ENCODE measurements at places on chromosomes 4 and X.

DNA sequence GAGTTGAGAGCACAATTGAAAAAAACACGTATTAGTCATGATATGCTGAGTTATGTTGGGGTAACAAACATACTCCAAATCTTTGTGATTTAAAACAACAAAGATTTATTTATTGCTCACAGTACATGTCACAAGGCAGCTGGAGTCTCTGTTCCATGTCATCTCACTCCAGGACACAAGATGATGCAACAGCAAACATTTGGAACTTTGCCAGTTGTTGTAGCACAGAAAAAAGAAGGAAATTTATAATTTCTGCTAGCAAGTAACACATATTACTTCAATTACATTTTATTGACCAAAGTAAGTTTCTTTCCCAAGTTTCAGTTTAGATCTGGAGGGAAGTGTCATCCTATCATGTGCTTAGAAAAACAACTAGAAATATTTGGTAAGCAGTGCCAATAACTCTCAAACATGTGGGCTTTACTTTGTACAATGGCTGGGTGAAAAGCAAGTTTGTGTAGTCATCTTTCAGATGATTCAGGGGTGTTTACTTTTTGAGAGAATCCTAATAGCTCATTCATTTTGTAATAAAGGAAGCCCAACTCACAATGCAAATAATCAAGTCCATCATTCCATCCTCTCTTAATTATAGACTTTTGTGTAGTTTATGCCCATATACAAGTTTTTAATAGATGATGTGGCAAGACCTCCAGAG, 452.3 kb downstream of the ZIC3 start:
- no peak for DNase-seq
- no peak overlapping the region for H3K4me3 ChIP-seq
- no peaks in the 10 kb centered on the region for H3K4me1 ChIP-seq
- no peaks in the 10 kb centered on the region for H3K27me3 ChIP-seq
- no peak overlapping the region for H3K27ac ChIP-seq
- no peaks in the 10 kb centered on the region for H3K36me3 ChIP-seq

DNA sequence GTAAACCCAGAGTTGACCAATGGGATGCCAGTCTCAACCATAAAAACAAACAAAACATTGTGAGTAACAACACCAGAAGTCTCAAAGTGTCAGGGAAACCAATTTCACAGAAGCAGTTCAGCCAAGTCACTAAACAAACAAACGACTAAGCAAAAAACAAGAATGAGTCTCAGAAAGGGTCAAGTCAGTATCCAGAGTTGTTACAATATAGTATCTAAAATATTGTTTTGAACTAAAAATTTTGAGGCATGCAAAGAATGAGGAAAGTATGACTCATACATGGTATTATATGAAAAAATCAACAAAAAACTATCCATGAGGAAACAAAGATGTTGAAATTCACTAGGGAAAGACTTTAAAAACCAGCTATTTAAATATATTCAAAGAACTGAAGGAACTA, 70.6 kb downstream of the AR start:
- peaks cover 6% of the 10 kb centered on the region for H3K27me3 ChIP-seq
- DNase-seq = no peak
- no peaks in the 10 kb centered on the region for H3K4me1 ChIP-seq
- H3K27ac ChIP-seq = no peak overlapping the region

- H3K4me3 ChIP-seq = no peak overlapping the region
- DNase-seq = no peak
- H3K4me1 ChIP-seq = peaks cover 5% of the 10 kb centered on the region
- no peak overlapping the region for H3K27ac ChIP-seq
These were observed 31.2 kb downstream of the PDE5A start for GRCh38 chr4:119597377-119597776.

- no peaks in the 10 kb centered on the region for H3K36me3 ChIP-seq
- H3K27me3 ChIP-seq = no peaks in the 10 kb centered on the region
- no peak for DNase-seq
- no peak overlapping the region for H3K27ac ChIP-seq
- H3K4me3 ChIP-seq = no peak overlapping the region
These were observed 65.6 kb downstream of the RAB40A start for GRCh38 chrX:103453655-103454054.

- no peaks in the 10 kb centered on the region for H3K36me3 ChIP-seq
- no peaks in the 10 kb centered on the region for H3K27me3 ChIP-seq
- H3K4me3 ChIP-seq = no peak overlapping the region
- DNase-seq = no peak
- no peak overlapping the region for H3K27ac ChIP-seq
These were observed 6.1 kb downstream of the FAT1 start for GRCh38 chr4:186717556-186717955.

GRCh38 chrX:19555236-19555635, 39.9 kb upstream of the MAP3K15 start:
- H3K27me3 ChIP-seq = no peaks in the 10 kb centered on the region
- H3K27ac ChIP-seq = no peak overlapping the region
- no peak for DNase-seq
- H3K4me3 ChIP-seq = no peak overlapping the region
- no peaks in the 10 kb centered on the region for H3K36me3 ChIP-seq
